ENCODE measurements at places on chromosomes 16 and 17.
A peak's percentile ranks its signal among the peaks of the same experiment; 100 is the strongest.

GRCh38 chr17:78996781-78997201, 12.8 kb downstream of the CANT1 start:
- peaks cover 21% of the 10 kb centered on the region for H3K36me3 ChIP-seq
- no peak overlapping the region for H3K27ac ChIP-seq
- no peaks in the 10 kb centered on the region for H3K4me1 ChIP-seq
- DNase-seq, result no peak
- no peak overlapping the region for H3K4me3 ChIP-seq

DNA sequence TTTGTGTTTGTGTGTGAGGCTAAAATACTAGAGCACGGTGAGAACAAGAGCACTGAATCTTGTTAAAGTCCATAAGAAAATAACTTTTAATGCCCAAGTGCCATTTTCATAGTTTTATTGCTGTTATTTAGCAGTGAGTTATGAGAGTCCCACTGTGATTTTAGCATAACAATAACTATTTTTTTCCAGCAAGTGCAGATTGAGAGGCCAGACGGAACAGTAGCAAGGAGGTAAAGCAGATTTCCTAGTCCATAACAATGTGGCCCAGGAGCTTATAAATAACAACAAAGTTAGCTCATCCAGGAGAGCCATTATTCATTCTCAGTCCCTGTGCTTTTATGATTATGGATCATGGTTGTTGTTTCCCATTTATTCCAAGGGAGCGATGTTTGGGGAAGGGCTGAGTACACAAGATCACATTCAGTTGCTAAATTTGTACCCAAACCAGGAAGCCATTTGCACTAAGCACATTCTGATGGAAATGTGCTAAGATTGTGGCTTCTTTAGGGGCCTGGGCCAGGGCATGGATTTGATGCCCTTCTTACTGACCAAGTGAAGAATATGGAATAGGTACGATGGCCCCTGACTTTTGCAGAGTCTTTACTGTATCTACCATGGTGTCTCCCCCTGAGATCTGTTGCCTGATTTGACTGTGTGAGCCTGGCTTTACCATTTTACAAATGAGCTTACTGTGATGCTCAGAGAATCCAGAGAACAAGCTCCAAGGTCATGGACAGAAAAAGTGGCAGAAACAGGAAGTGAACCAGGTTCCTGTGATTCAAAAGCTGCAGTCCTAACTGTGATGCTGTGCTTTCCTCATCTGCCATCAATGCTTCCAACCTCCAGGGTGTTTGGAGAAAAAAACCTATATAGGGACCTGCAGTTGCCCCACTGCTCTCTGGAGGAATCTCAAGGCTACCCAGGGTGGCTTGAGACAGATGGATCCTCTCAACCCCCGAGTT, 204.7 kb upstream of the HSBP1 start:
- DNase-seq, result no peak
- H3K27me3 ChIP-seq, result no peaks in the 10 kb centered on the region
- no peaks in the 10 kb centered on the region for H3K36me3 ChIP-seq
- H3K4me1 ChIP-seq, result no peaks in the 10 kb centered on the region
- no peak overlapping the region for H3K4me3 ChIP-seq

DNA sequence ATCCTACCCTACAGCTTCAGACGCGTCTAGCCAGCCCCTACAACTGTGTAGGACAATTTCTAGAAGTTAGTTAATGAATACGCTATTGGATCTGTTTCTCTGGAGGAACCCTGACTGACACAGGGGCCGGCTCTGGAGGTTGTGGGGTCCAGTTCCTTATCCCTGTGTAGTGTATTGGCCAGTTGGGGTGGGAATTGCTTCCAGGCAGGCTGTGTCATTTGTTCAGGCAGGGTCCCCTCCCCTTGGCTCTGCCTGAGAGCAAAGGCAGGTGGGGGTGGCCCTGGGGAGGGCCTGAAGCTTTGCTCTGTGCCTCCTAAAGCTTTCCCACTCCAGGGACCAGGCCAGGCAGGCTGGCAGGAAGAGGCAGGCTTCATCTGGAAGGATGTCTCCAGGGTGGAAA, 11.7 kb upstream of the CETP start:
- H3K4me1 ChIP-seq, result no peaks in the 10 kb centered on the region
- H3K36me3 ChIP-seq, result no peaks in the 10 kb centered on the region
- no peaks in the 10 kb centered on the region for H3K27me3 ChIP-seq
- no peak overlapping the region for H3K27ac ChIP-seq

DNA sequence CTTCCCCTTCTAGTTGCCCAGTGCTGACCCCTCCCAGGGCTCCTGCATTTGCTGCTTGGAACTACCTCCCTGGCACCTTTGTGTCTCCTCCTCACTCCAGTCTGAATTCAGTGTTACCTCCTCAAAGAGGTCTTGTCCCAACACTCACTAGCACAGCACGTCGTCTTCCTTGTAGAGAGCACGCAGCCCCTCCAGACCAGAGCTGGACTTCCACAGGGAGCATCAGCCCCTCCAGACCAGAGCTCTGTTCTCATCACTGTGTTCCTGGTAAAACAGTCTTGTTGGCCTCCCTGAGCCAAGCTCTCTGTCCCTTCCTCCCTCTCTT, 27.8 kb upstream of the MGAT5B start:
- no peak overlapping the region for H3K4me3 ChIP-seq
- H3K27ac ChIP-seq, result no peak overlapping the region
- DNase-seq, result no peak
- H3K4me1 ChIP-seq, result peaks cover 10% of the 10 kb centered on the region

GRCh38 chr17:61723183-61723582, 132.2 kb upstream of the NACA2 start:
- H3K4me1 ChIP-seq, result no peaks in the 10 kb centered on the region
- no peaks in the 10 kb centered on the region for H3K36me3 ChIP-seq
- H3K27ac ChIP-seq, result no peak overlapping the region
- H3K27me3 ChIP-seq, result no peaks in the 10 kb centered on the region
- no peak for DNase-seq

DNA sequence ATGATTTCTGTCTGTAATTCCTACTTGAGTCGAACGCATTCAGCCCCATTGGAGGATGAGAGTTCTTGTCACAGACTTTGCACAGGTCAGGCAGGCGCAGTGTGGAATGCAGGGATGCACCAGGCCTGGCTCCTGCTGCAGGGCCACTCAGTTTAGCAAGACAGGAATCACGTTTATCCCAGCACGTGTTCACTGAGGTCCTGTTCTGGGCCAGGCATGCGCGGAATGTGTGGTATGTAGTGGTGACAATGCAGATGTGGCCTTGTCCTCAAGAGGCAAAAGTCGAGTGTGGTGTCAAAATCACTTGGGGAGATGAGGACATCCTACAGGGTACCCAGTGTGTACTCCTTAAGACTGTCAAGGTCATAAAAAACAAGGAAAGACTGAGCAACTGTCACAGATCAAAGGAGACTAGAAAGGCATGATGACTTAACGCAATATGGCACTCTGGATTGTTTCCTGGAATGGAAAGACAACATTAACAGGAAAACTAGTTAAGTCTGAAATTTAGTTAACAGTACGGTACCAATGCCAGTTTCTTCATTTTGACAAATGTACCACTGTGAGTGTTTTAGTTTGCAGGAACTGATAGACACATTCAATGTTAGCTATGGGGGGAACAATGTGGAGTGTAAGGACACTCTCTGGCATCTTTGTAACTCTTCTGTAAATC, 121.5 kb upstream of the ADAMTS18 start:
- DNase-seq, result no peak
- no peaks in the 10 kb centered on the region for H3K36me3 ChIP-seq
- H3K27ac ChIP-seq, result no peak overlapping the region
- H3K4me3 ChIP-seq, result no peak overlapping the region

DNA sequence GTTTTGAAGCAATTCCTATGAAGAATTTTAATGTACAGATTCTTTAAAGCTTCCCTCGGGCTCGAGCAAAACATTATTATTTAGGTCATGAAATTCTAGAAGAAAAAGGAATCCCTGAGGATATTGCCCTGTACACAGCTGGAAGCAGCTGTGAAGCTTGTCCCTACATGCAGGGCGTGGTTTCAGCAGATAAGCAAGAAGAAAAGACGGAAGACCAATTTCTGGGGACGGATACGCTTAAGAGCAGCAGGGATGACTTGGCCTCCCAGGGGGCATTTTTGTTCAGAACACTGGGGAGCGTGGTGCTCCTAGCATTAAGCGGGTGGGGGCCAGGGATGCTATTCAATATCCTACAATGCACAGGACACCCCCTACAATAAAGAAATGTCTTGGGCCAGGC, 34.3 kb downstream of the LITAF start:
- peaks cover 28% of the 10 kb centered on the region for H3K4me1 ChIP-seq
- no peak overlapping the region for H3K27ac ChIP-seq
- H3K4me3 ChIP-seq, result no peak overlapping the region
- no peaks in the 10 kb centered on the region for H3K27me3 ChIP-seq

DNA sequence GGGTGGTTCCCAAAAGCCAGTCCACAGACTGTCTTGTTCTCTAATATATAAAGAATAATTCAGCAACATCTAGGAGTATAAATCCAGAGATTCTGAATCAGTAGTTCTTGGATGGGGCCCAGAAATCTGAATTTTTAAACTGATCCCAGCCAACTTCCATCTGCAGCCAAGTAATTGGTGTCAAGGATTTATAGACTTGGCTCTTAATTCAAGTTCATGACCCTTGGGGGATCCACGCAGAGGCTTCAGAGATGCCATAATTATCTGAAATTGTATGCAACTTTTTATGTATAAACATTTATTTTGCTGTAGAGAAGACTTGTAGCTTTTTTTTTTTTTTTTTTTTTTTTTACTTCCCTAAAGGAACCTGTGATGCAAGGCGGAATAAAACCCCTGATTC, 60.6 kb downstream of the HLF start:
- no peaks in the 10 kb centered on the region for H3K27me3 ChIP-seq
- H3K27ac ChIP-seq, result no peak overlapping the region
- H3K4me3 ChIP-seq, result no peak overlapping the region
- H3K4me1 ChIP-seq, result no peaks in the 10 kb centered on the region
- no peak for DNase-seq

GRCh38 chr16:57403965-57404817, at the start of gene CCL17:
TSS of gene CCL17 (plus strand) at chr16:57404767. CDS start at chr16:57413933, 9,166 bp downstream.
- no peak within 1 kb of the TSS for H3K27ac ChIP-seq
- H3K4me1 ChIP-seq, result no peaks in the 10 kb centered on the region
- DNase-seq, result peak; percentile 13
- no peaks in the 10 kb centered on the region for H3K36me3 ChIP-seq
- no peak within 1 kb of the TSS for H3K4me3 ChIP-seq
- no peaks in the 10 kb centered on the region for H3K27me3 ChIP-seq

DNA sequence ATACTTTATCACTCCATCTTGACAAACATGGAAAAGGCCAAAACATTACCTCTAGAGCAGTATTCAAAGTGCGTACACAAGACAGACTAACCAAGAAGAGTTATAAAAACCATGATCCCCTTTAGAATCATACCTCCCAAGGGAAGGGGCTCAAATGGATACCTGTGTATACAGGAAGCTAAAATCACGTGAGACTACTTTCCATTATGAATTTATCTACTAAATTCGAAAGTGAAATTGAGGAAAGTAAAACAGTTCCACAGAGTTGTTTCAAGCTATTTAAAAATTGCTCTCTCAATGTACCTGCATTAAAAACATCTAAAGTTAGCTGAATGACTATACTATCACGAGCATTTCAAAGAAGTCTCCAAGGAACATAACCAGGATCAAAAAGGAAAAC, 32.7 kb downstream of the AP1G1 start:
- H3K27me3 ChIP-seq, result no peaks in the 10 kb centered on the region
- no peak for DNase-seq
- H3K36me3 ChIP-seq, result no peaks in the 10 kb centered on the region
- no peak overlapping the region for H3K4me3 ChIP-seq

- no peak for DNase-seq
- H3K27me3 ChIP-seq, result no peaks in the 10 kb centered on the region
- no peak overlapping the region for H3K4me3 ChIP-seq
- no peaks in the 10 kb centered on the region for H3K36me3 ChIP-seq
- H3K27ac ChIP-seq, result no peak overlapping the region
These were observed 105.4 kb upstream of the RBFOX1 start for GRCh38 chr16:7227229-7227721.

- no peak for DNase-seq
- no peaks in the 10 kb centered on the region for H3K4me1 ChIP-seq
- H3K27ac ChIP-seq, result no peak overlapping the region
- no peak overlapping the region for H3K4me3 ChIP-seq
These were observed 347.4 kb downstream of the MAF start for GRCh38 chr16:79253100-79253631.

- H3K27ac ChIP-seq, result no peak overlapping the region
- no peak overlapping the region for H3K4me3 ChIP-seq
- H3K36me3 ChIP-seq, result no peaks in the 10 kb centered on the region
- DNase-seq, result no peak
These were observed 121.1 kb downstream of the SOCS1 start for GRCh38 chr16:11134722-11135463.

DNA sequence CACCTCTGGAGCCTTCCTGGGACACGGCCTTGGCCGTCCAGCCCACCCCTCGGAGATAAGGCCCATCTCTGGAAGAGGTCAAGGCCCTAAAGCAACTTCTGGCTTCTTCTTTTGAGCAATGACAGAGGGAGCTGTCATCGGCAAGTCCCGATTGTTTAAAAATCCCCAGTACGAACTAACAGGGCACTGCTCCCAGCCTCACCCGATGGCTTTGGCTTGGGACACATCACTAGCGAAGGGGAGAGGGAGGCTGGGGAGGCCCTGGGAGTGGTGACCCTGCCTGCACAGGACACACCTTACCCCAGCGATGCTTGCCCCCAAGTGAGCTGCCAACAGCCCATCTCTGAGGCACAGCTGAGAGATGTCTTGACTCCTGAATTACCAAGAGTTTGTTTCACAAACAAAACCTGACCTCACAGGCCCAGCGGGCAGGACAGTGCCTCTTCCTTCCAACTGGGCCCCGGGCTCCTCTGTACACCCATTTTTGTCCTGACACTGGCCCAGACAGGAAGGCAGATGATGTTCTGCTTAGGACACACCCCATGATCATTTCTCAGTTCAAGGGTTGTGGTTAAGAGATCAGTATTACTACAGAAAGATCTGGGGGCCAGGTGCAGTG, 4.8 kb downstream of the SYNGR2 start:
- H3K4me3 ChIP-seq, result no peak overlapping the region
- DNase-seq, result no peak
- H3K27me3 ChIP-seq, result no peaks in the 10 kb centered on the region
- H3K4me1 ChIP-seq, result peaks cover 47% of the 10 kb centered on the region
- H3K27ac ChIP-seq, result no peak overlapping the region

- no peaks in the 10 kb centered on the region for H3K36me3 ChIP-seq
- H3K27ac ChIP-seq, result no peak overlapping the region
- no peaks in the 10 kb centered on the region for H3K4me1 ChIP-seq
- H3K4me3 ChIP-seq, result no peak overlapping the region
- no peaks in the 10 kb centered on the region for H3K27me3 ChIP-seq
- DNase-seq, result no peak
These were observed 112.0 kb upstream of the HAS3 start for GRCh38 chr16:68993456-68993855.

GRCh38 chr17:72456075-72456474, 335.3 kb downstream of the SOX9 start:
- no peak overlapping the region for H3K4me3 ChIP-seq
- H3K27ac ChIP-seq, result no peak overlapping the region
- no peak for DNase-seq
- no peaks in the 10 kb centered on the region for H3K27me3 ChIP-seq
- H3K4me1 ChIP-seq, result no peaks in the 10 kb centered on the region
- H3K36me3 ChIP-seq, result no peaks in the 10 kb centered on the region

GRCh38 chr17:43359469-43360110, 39.2 kb upstream of the ARL4D start:
- peak overlapping the region; percentile 98 for H3K27ac ChIP-seq
- no peaks in the 10 kb centered on the region for H3K27me3 ChIP-seq
- no peak for DNase-seq
- H3K36me3 ChIP-seq, result no peaks in the 10 kb centered on the region

Data from CD8-positive, alpha-beta memory T cell (primary cell).